ENCODE measurements at places on chromosomes 4 and X. TPM values are rescaled to one million over a fixed set of nuclear protein-coding genes. Genes with fewer than 3 reads are reported as not detected.

DRP2 gene
- total RNA-seq, result 0.31 TPM

GIMD1 gene
- not detected for total RNA-seq

STARD8 gene
- total RNA-seq, result 15.0 TPM

HS6ST2 gene
- total RNA-seq, result 0.15 TPM

JADE3 gene
- 3.8 TPM for total RNA-seq

CFAP99 gene
- under 0.01 TPM for total RNA-seq

MAOB gene
- total RNA-seq, result 1.1 TPM

EFHC2 gene
- 2.1 TPM for total RNA-seq

DACH2 gene
- total RNA-seq, result not detected

TIMP1 gene
- 63.3 TPM for total RNA-seq

BDH2 gene
- total RNA-seq, result 50.5 TPM

WDR13 gene
- total RNA-seq, result 52.6 TPM

FAM53A gene
- total RNA-seq, result 5.0 TPM

ANOS1 gene
- 0.34 TPM for total RNA-seq

PRRG3 gene
- total RNA-seq, result not detected

PNMA6A gene
- total RNA-seq, result 8.7 TPM

TAPT1 gene
- 32.4 TPM for total RNA-seq

THAP6 gene
- 18.2 TPM for total RNA-seq

UGT2B15 gene
- total RNA-seq, result not detected

CISD2 gene
- total RNA-seq, result 52.0 TPM

CTAG2 gene
- not detected for total RNA-seq

PITX2 gene
- total RNA-seq, result not detected

C4orf36 gene
- total RNA-seq, result 0.62 TPM

Data from melanocyte of skin (primary cell).